ENCODE measurements at places on chromosomes 7 and 10.

GRCh38 chr7:120995654-120996053 lies 7.1 kb downstream of the CPED1 start:
- no peak for DNase-seq

GRCh38 chr10:63268149-63268797 lies 135.1 kb downstream of the NRBF2 start:
- DNase-seq: peak; percentile 28

GRCh38 chr10:93854975-93855374 lies 38.8 kb upstream of the SLC35G1 start:
- no peak for DNase-seq

DNA sequence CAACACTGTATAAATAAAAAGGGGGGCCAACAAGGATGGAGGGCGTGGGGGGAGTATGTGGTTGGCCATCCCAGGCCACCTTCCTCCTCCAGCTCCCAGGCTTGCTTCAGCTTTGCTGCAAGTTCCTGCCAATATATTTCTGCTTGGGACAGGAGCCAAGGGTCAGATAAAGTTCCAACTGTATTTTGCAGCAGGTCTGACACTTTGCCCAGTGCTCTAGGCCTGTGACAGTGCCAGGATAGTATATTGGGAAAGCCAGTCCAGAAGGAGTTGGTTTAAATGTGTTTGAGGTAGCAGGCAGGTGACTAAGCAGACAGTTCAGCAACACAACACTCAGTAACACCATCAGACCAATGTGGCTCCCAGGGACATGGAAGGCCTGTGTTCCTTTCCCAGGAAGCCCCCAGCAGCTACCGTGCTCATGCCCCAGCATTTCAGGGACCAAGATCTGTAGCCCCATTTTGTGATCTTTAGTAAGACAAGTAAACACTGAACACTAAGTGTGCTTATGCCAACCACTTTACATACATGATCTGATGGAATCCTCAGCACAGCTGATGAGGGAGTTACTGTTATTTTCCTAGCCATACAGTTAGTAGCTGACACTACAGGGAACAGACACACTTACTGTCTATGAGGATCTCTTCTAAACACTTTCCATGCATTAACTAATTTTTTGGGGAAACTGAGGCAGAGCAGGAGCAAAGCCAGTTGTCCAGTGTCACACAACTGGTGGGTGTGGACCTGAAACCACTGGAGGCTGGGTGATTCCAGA lies 38.9 kb downstream of the DNAJB12 start:
- no peak for DNase-seq

- DNase-seq: peak; percentile 10
Observed at GRCh38 chr7:137454767-137455166, 111.2 kb upstream of the PTN start.

GRCh38 chr7:138170298-138170697 lies 94.0 kb downstream of the AKR1D1 start:
- no peak for DNase-seq

DNA sequence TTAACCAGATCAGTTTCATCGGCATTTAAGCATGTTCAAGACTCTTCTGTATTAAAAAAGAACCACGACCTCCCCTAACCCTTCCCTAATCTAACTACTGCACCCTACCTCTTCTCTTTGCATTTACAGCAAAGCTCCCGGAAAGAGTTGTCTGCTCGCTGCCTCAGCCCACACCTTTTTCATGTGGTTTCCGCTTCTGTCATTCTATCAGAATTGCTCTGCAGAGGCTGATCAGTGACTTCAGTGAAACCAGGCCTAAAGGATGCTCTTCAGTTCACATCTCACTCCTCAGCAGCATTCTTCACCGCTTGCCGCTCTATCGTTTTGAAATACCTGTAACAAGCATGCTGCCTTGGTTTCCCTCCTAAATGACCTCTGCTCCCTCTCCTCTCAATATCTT lies 160.9 kb downstream of the SDK1 start:
- no peak for DNase-seq

DNA sequence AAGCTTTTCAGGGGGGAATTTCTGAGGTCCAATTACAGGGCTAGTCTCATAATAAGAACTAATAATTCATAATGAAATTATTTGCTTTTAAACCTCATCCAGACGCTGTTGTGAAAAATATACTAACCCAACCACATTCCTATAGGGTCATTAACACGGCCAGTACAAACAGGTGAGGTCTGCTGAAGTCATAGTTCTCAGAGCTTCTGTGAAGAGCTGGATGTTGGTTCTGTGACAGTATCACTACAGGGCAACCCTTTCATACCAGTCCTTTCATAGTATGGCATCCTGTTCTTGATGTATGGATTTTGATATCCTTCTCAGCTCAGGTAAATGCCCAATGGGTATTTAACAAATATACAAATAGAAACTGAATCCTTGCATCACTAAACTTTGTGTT lies 62.3 kb upstream of the FAM133B start:
- DNase-seq: no peak

- no peak for DNase-seq
Observed at GRCh38 chr10:131850383-131850870, 50.4 kb upstream of the PPP2R2D start.

DNA sequence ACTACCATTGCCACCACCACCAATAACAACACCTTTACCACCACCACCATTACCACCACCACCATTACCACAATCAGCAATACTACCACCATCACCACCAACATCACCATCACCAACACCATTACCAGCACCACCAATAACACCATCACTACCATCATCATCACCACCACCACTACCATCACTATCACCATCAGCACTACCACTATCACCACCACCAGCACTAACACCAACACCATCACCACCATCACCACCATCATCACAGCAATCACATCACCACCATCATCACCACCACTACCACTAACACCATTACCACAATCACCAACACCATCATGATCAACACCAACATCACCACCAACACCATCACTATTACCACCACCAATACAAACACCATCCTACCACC lies 249.5 kb downstream of the GRID1 start:
- no peak for DNase-seq

GRCh38 chr7:42342381-42342780 lies 105.4 kb upstream of the GLI3 start:
- DNase-seq: no peak

- no peak for DNase-seq
Observed at GRCh38 chr7:133886086-133886485, 241.1 kb upstream of the LRGUK start.

DNA sequence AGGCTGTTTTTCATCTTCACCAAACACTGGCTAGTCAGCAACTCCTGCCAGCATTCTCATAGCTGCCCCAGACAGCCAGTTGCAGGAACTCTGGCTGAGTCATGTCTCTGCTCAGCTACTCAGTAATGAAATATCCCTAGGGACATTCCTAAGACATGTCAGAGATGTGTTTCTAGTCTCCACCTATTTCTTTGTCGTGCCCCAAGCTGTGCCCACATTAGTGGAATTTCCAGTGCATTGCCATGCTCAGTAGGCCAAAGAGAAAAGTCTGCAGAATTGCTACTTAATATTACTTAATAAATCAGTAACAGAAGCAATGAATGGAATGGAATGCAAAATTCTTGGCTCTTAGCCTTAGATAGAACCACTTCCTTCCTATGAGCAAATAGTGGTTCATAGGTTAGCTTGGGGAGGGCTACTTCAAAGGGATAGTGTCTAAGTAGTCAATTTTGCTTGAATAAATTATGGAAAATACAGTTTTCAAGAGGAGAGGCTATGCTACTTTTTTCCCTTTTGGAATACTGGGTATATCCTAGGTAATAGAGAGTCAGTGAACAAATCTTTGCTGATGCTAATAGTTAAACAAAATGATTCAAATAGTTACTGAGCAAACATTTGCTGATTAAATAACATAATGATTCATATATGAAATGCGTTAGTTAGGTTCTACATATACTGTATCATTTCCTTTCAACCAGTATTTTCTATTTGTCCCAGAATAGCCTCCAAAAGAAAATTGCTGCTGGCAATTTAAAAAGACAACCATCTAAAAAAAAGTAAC lies 23.6 kb upstream of the SEMA3C start:
- DNase-seq: peak; percentile 92

DNA sequence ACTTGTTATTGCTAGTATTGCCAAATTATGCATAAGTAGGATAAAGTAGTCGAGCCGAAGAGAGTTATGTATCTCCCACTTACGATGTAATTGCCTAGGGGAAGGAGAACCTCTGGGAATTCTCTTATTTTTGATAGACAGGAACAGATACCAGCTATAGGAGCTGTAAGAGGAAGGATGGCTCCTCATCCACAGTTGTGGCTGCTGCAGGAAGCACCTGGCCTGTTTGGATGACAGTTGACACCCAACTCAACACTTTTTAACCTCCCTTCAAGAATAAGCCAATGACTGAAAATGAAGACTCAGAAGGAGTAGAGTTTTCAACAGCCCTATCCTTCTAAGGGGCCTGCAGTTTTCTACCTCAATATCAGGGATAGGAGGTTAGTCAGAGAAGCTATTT lies 6.3 kb downstream of the DYDC1 start:
- DNase-seq: no peak

DNA sequence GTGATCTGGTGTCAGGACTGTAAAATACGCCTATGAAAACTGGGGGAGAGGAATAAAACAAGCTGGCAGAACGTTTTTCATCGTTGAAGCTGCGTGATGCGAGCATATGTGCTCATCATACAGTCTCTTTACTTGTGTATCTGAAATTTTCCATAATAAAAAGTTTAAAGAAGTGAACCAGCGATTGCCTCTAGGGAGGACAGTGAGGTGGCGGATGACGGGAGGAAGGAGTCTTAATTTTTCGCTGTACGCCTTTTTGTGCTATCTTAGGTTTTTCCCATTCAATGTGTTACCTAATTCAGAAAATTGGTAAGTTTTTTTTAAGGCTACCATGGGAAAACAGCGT lies 891 bp upstream of the WAPL start:
- no peak for DNase-seq

DNA sequence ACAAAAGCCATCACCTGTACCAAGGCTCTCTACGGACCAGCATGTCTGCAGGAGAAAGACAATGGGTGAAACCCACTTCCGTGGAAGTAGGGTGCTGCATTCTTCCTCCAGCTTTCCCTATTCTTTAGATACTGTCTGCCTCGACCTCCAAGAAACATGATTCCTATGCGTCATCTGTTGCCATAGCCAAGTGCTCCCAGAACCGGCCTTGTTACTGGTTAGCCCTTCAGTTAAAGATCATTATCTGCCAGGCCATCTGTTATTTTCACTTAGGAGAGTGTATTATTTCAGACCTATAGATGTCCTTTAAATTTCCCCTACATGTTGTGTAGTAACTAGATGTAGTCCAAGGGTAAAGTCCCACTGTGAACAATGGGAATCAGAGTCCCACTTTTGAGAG lies 89.0 kb upstream of the KIAA1217 start:
- no peak for DNase-seq

DNA sequence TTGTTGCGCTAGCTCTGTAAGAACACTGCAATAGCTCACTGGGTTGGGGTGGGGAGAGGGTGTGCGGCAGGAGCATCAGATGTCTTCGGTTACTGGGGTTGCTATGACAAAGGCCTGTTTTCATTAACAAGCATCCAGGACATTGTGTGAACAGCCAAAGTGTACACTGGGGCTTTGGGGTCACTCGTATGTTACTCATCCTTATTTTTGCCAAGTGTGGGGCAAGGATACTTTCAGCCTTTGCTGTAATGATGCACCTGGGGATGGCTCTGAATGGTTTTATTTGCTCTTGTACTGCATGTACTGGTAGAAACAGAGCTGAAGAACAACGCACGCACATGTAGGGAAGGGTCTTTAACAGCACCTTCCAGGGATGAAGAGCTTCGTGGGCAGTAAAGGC lies 73.0 kb upstream of the AFAP1L2 start:
- no peak for DNase-seq

DNA sequence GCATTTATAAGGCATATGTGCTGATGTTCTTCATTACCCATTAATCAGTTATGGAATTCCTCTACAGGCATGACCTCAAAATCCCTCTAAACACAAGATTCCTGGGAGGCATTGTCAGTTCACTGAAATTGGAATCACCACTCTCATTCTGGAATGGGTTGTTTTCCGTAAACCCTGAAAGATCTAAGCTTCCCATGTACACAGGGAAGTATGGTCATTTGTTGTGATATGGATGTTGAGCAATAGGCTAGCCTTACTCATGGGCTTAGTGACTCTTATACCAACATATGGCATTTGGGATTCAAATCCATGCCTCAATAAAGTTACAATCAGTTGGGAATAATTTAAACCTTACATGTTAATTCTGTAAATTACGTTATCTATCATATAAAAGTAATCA lies 258.0 kb downstream of the XPNPEP1 start:
- no peak for DNase-seq

- no peak for DNase-seq
Observed at GRCh38 chr7:138074540-138074939, 1.7 kb upstream of the AKR1D1 start.

GRCh38 chr10:31630861-31631567 lies 297.6 kb downstream of the ARHGAP12 start:
- DNase-seq: peak; percentile 46

- no peak for DNase-seq
Observed at GRCh38 chr7:42552227-42552626, 315.2 kb upstream of the GLI3 start.

GRCh38 chr10:80538481-80539185 lies 931 bp downstream of the SH2D4B start:
- no peak for DNase-seq

DNA sequence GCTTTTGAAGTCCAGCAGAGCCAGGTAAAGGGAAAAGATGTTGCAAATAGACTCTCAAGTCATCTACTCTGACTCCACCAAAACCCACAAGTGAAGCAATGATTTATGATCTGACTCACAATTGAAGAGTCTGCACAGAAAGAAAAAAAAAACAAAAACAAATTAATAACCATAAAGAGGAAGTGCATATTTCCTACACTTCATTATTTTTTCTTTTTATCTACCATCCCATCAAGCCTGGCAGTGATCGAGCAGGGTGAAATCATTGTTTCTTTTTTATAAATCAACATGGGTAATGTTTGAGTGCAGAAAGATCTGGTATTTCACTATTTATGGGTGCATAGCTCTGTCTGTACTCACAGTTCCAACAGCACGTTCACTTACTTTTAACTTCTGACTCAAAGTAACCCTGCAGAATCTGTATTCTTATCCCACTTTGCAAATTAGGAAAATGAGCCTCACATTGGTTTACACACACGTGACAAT lies 829.0 kb downstream of the TNS3 start:
- DNase-seq: no peak

DNA sequence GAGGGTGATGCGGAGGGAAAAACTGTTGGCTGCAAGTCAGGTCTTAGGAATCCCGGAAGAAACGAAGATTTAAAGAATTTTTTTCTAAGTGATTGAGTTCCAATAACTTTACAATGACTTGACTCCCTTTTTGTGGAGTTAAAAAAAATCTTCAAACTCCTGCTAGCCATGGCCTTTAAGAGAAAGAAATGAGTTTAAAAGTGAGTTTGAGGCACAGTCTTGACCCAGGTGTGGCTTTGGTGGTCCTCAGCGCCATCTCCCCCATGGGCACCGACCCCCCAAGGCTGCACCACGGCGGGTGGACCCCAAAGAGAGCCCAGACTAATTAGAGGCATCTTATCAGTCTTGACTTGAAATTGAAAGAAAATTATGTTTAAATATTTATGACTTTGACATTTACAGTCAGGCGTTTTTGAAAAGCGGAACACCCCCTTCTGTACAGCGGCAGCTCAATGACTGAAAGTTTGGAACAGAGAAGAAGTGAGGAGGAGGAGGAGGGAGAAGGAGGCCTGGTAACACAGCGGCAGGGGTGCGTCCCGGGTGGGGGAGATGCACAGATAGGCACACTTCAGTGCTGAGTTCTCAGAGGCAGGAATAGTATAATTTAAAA lies 349.6 kb downstream of the DNAJB6 start:
- DNase-seq: no peak
